ENCODE measurements at places on chromosomes 6 and 20.

- no peak for DNase-seq
These were observed 186.2 kb upstream of the CST7 start for GRCh38 chr20:24762791-24763350.

GRCh38 chr6:6595025-6595424, 6.5 kb downstream of the LY86 start:
- DNase-seq = no peak

- DNase-seq = no peak
These were observed 59.2 kb downstream of the RBM38 start for GRCh38 chr20:57450419-57450818.

- DNase-seq = no peak
These were observed 9.4 kb upstream of the SRC start for GRCh38 chr20:37336369-37337207.

GRCh38 chr6:33164176-33164575, 28.1 kb downstream of the COL11A2 start:
- DNase-seq = no peak

DNA sequence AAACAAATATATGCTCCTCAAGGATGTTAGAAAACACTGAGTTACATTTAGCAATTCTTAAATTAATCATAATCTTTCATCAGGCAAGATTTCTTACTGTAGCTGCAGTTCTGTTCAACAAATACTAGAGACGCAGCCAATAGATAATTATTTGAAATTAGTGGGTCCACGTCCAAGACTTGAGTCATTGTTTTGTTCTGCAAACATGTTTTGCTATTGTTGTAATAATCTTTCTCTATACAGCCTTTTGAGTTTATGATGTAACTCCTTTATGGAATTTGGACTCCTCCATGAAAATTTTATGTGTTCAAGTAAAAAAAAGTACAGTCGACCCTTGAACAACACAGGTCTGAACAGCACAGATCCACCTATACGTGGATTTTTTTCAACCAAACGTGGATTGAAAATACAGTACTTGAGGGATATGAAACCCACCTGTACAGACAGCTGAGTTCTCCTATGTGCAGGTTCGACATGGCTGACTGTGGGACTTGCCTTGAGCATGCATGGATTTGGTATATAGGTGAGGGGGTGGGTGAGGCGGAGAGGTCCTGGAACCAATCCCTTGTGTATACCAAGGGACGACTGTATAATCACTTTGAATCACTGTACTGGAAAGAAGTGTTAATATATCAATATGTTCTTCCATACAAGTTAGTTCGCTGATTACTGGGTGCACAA, 41.3 kb upstream of the SLC22A16 start:
- DNase-seq = no peak

DNA sequence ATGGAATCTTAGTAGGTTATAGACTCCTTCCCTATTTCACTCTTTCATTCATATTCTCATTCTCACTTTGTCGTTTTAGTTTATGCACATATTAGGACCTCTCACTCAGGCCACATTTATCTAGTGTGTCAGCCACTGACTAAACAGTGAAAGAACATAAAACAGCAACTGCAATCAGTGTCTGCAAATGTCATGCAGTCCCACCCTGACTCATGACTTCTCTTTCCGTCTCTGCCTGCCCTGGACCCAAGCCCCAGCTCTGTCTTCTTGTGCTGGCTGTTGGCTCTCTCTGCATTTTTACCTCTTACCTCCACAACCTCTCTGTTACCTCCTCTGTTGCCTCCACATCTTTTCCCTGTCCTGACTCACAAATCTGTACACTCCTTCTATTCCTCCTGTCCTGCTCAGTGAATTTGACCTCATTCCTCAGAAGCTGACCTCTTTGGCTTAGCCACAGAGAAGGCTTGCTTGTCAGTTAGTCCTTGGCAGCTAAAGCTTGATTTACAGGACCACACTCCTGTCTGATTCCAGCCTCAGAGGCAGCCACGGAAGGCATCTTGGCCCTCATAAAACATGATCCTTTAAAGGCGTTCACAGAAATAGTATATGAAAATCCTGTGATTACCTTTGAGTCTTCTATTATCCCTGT, 247.6 kb downstream of the PKHD1 start:
- no peak for DNase-seq

- no peak for DNase-seq
These were observed 144.7 kb downstream of the QRSL1 start for GRCh38 chr6:106773996-106774629.

- DNase-seq = no peak
These were observed 26.4 kb upstream of the PAQR8 start for GRCh38 chr6:52335576-52335975.

Measured in skeletal muscle cell (primary cell).